Activated gamma-delta T cell treated with Interleukin-2 at 50 U/mL for 16 hours (primary cell): ENCODE measurements at places on chromosomes 16 and 17.

DNA sequence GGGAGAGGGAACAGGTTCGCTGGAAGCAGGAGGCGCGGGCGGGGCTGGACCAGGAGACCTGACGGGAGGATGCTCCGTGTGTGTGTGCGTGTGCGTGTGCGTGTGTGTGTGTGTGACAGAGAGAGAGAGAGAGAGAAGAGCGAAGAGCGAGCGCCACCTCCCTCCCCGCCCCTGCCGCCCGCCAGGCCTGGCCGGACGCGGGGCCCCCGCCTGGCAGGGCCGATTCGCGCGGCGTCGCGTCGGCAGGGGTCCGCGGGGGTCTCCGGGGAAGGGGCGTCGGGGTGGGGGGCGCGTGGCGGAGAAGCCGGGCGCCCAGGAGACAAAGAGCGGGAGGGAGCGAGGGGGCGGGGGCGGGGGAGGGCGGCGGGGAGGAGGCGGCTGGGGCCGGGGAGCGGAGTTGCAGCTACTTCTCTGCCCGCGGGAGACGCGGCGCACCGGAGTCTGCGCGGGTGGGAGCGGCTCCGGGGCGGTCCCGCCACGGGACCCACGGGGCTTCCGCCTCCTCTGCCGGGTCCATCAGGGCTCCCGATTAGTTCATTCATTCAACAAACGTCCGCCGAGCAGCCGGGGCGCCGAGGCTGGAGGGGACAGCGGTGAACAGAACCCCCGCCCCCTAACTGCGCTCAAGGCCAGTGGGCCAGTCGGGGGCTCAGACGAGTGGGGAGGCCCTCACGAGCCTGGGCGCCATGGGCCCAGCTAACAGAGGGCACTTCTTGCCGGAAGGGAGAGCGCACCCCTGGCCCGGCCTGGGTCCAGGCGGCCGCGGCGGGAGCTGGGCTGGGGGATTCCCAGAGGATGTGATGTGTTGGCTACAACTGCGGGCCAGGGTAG, at the start of gene SAMD14:
Gene SAMD14, minus strand, starts transcription at position 433 of the 831 bp plus-strand sequence. CDS start 5,201 bp downstream, outside the sequence.
- peak; percentile 46 for DNase-seq

GRCh38 chr16:20242568-20243255, 84.6 kb downstream of the GP2 start:
- DNase-seq: no peak

- no peak for DNase-seq
These were observed 45.4 kb downstream of the SNX20 start for GRCh38 chr16:50635505-50636392.

DNA sequence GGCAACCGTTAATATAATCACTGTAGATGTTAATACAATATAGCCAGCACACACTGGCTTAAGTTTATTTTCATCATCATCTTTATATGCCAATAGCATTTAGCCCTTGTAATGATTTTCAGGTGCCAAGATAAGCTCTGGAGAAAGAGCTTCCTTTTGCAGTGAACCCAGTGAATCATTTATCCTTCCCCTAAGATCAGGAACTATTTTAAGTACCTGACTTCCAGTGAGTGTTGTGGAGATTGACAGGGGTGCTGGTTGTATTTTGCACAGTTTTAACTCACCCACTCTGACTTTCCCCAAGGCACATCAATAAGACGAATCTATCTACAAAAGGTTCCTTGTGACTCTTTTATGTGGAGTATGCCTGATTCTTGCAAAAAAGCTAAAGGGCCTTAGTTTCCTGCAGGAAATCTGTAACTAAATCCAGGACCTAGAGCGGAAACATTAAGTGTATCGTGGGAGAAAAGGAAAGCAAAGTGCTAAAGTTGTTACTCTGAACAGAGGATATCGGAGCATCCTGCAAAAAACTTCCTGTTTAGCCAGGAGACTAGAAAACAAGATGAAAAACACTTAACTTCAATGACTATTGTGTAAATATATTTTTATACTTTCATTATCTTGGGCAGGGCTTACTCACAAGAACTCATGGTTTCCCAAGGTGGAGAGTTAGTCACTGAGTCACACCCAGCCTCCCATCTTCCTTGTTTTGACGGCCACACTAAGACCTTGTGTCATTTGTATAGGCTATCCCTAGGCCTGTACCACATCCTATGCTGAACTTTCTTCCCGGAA, 183.6 kb downstream of the MAP2K6 start:
- no peak for DNase-seq

DNA sequence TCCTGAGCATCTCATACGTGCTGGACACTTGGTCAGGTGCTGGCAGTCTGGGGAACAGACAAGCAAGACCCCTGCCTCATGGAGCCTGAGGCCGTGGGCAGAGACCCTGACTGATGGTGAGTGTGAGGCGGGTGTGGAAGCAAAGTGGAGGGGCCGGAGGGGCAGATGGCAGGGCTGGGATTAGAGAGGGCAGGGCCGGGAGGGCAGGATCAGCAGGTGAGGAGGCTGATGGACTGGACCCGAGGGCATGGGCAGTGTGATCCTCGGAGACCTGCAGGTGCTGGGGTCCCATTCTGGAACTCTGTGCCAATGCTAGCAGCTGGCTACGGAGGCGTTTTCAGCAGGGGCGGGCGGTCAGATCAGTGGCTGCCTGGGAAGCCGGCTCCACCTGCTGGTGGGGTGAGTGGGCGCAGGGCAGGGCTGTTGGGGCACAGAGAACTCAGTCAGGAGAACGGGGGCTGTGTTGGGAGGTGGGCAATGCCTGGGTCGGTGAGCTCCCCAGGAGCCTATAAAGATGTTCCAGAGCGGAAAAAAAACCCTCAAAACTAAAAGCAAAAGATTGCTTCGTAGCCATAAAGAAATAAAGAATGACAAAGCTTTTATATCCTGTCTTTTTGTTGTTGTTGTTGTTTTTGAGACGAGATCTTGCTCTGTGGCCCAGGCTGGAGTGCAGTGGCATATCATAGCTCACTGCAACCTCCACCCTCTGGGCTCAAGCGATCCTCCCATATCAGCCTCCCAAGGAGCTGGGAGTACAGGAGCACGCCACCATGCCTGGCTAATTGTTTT, 8.9 kb upstream of the C16orf74 start:
- peak; percentile 23 for DNase-seq

GRCh38 chr17:81161972-81162371, 3.3 kb upstream of the PVALEF start:
- no peak for DNase-seq

- DNase-seq: no peak
These were observed 8.7 kb downstream of the ADAM11 start for GRCh38 chr17:44767493-44767892.
